ENCODE measurements at places on chromosomes 2 and 18. TPM values are rescaled to one million over a fixed set of nuclear protein-coding genes. Genes with fewer than 3 reads are reported as not detected.

- DNase-seq, result no peak
Observed at GRCh38 chr2:18814387-18814786, 225.0 kb upstream of the NT5C1B start.

Gene CAPN14
- not detected for polyA plus RNA-seq

DNA sequence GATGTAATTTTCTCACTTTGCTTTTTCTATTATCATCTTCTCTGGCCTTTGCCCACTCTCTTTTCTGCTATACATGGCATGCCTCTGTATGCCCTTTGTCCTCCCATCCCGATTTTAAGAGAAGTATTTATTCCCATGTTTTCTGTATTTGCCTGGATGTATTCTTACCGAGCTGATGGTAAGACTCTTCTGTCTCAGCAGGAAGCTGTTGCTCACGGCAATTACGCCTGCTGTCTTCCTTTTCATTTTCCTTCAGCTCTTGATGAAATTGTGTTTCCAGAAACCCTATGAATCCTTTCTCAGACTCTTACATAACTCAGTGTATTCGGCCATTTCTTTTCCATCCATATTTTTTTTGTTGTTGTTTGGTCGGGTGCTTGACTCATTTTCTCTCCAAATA, 121.6 kb downstream of the SP3 start:
- DNase-seq, result no peak

GRCh38 chr2:241924069-241924908, 54.8 kb downstream of the RTP5 start:
- DNase-seq, result peak; percentile 61

DNA sequence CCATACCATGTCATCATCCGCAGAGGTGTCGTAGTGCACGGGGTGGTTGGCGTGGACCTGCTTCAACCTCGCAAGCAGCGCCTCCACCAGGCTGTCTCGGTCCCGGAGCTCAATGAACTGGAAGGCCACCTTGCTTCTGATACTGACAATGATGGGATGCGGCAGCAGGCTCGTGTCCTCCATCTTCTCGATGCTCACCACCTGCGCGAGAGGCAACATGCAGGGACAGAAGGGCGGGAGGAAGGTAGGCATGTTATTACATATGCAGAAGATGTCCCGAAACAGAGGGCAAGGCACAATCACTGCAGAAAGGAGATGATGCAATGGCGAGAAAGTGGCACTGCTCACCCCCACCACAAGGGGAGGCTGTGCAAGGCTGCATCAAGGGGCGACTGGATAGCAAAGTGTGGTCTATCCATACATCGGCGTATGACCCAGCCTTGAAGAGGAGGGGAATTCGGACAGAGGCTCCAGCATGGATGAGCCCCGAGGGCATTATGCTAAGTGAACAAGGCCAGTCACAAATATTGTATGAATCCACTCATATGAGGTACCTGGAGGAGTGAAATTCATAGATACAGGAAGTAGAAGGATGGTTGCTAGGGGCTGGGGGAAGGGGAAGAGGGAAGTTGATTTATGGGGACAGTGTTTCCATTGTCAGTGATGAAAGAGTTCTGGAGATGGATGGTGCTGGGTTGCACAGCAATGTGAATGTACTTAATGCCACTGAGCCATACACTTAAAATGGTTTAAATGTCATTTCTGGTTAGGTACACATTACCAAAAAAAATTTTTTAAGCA, 36.6 kb downstream of the RPL31 start:
- no peak for DNase-seq

Gene RRM2
- polyA plus RNA-seq, result 9.8 TPM

- DNase-seq, result no peak
Observed at GRCh38 chr2:172704072-172704936, 31.3 kb upstream of the RAPGEF4 start.

DNA sequence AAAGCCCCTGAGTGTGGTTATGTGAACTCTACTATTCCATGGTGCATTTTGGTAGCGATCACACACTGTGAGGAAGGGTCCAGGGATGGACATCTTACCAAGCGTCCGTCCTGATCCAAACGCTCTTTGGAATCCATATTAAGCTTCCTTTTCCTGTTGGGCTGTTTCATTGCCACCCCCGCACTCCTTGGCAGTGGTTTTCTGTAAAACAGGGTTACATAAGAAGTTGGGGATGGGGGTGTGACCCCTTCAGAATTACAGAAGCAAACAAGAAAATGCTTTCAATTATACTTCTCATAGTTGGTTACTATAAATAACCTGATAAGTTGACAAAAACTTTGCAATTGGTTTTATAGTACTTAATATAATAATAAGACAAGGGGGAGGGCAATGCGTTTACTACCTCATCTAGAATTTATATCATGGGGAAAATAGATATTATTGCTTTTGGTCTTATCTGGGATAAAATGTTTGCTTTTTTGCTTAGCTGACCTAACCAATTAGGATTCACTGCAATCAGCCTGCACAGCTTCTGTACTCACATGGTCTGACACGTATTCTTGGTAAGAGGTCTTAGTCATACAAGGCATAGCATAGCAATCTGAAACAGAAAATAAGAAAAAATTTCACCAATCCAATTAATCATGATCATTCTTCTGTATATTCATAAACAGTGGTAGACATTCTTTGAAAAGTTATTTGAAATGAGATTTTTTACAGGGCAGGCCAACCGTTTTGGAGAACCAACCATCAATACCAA, 103.1 kb downstream of the L3MBTL4 start:
- no peak for DNase-seq

Gene C1GALT1C1L
- not detected for polyA plus RNA-seq

DNA sequence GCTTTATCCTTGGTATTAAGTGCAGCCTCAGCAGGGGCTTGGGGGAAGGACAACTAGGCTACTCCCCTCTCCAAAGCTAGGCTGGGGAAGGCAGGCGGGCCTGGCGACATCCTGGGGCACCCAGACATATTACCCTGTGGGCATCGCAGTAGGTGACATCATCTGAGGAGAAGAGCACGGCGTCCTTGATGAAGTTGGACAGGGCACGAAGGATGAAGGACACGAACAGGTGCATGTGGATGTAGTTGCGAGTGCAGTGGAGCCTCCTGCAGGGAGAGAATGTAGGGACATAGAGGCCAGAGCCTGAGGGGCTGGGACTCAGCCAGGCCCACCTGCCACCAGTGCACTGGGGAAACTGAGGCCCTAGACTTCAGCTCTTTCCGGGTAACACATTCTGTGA, 32.3 kb downstream of the TMEM37 start:
- no peak for DNase-seq

Gene PIGN
- 12.0 TPM for polyA plus RNA-seq

Gene SERPINB5
- polyA plus RNA-seq, result not detected

Gene DGUOK
- polyA plus RNA-seq, result 223 TPM

DNA sequence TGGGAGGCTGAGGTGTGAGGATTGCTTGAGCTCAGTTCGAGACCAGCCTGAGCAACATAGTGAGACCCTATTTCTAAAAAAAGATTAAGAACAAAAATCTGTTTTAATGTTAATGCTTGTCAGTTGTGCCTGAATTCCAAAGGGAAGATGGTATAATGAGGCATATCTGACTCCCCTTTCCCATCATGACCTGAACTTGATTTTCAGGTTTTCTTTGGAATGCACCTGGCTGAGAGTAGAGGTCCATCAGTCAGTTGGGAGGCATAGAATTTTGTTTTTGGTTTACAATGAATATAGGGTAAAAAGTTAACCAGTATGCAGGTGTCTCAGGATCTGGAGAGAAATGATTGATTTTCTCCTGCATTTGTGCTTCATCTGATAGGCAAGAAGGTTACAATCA, 20.4 kb downstream of the RPIA start:
- DNase-seq, result no peak

Gene TEX261
- polyA plus RNA-seq, result 44.7 TPM

Gene IL1F10
- polyA plus RNA-seq, result not detected

DNA sequence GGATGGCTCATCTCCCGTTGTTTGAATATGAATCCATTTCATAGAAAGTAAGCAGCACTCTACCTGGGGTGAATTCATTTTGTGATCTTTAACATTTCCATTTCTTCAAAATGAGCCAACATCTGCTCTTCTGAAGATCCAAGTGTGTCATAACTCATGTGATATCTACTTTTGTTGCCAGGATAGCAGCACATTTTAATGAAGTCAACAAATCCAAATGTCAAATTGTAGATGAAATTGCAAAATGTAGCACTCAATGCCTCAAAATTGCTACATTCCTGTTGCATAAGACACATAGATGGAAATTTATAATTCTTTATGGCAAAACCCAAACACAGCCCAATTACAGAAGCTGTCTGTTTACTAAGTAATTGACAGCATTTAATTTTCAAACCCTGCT, 360.7 kb downstream of the TMX3 start:
- DNase-seq, result no peak

Gene SS18
- polyA plus RNA-seq, result 39.6 TPM

Gene UPP2
- polyA plus RNA-seq, result not detected

Gene GKN2
- polyA plus RNA-seq, result not detected

Gene AKAIN1
- polyA plus RNA-seq, result not detected

GRCh38 chr2:150909613-150910012, 352.1 kb downstream of the RBM43 start:
- DNase-seq, result no peak

DNA sequence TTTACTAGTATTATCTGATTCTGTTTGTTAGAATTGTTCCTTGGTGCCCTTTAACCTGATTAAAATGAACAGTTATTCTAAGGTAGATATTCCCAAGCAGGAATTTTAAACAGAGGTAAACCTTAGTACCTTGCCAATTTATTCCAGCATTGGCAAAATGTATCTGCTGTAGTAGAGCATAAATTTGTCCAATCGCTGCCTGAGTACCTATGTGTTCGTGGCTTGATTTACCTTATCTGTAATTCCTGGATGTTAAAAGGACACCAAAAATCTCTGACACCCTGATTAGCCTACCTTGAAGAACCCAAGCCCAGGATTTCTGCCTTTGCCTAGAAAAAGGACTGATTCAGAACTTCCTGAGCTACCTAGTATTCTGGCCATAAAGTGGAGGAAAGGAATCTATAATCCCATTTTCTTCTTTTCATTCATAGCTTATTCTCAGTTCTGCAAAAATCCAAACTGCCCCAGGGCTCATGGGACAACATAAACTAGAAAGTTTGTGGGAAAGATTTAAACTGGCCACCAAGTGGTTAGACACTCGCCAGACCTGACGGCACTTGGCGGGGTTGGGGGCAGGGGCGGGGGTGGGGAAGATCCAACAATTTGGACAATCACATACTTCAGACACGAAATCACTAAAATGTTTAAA, 16.2 kb upstream of the ZCCHC2 start:
- DNase-seq, result no peak

DNA sequence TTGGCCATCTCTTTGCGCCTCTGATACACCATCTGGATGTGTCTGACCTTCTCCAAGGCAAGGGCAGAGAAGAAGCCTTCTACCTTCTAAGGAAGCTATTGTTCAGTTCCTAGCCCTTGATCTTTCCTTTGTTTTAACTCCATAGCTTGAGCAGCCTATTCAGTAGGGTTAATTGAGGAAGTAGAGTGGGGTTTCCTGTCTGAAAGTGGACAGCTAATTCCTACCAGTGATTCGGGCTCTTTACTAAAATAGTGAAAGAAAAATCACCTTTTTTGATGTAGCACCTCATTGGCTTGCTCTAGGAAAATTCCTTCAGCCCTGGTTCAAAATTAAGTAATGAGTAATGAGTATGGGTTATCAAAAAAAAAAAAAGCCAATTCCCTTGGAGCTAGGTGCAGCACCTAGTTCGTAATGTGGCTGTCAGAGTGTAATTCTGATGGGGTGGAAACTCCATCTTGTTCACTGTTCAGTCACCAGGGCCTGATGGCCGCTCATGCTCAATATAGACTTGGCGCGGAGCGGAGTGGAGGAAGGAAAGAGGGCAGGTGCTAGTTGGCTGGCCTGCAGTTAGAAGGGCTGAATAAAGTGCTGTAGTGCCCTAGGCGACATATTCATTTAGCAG, 2.9 kb upstream of the MGAT5 start:
- DNase-seq, result no peak

- DNase-seq, result no peak
Observed at GRCh38 chr2:201786471-201786870, 5.7 kb upstream of the ALS2 start.

DNA sequence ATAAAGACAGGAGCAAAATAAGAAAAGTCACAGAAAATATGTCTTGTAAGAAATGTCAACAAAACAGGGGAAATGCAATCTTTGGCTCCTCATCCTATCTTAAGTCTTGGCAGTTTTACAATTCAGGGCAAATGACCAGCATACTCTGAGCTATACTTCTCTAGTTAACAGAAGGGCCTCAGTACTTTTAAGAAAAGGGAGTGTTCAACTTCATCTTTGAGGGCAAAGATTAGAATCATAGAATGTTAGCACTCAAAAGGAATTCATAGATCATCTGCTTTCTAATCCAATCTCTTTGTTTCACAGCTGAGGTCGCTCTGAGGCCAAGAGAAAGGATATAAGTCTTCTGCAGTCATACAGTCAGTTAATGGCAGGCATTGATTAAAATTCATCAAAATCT, 174.0 kb upstream of the NT5C1B start:
- no peak for DNase-seq

DNA sequence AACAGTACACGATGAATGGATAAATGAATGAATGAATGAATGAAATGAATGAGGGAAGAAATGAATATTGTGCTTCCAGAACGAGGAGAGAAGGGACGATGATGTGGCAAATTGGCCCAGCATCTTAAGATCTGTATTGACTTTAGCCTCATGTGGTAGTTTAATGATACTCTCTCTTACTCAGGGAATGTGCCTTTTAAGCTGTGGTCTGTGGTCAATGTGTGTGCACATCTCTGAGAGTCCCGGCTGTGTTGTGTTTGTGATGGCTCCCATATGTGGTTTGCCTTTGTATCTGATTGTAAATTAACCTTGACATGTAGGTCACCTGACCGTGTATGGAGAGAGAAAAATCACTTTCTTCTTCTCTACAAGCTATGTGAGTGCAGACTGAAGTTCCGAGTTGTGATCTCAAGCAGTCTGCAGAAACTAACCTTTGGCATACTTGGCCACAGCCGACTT, 91.2 kb downstream of the NEDD4L start:
- peak; percentile 28 for DNase-seq

GRCh38 chr2:62765619-62766376, 60.3 kb downstream of the EHBP1 start:
- no peak for DNase-seq

Gene NETO1
- polyA plus RNA-seq, result not detected

Gene ALPP
- not detected for polyA plus RNA-seq

Gene EVA1A
- not detected for polyA plus RNA-seq

Gene ZBTB7C
- polyA plus RNA-seq, result not detected

Gene UGT1A8
- polyA plus RNA-seq, result not detected

Gene TIGD1
- 6.2 TPM for polyA plus RNA-seq

DNA sequence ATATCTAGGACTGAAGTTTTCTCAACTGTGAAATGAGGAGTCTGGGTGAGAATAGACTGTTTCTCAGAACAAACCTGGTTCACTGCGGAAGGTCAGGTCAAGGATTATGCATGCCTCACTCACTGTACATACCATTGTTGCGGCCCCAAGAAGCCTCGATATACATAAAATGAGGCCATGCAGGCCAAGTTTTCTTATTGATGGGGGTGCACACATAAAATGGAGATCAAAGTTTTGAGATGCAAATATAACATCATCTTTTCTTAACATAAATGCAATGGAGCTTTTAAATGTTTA, 1366.1 kb upstream of the CELF4 start:
- DNase-seq, result no peak

- DNase-seq, result no peak
Observed at GRCh38 chr2:20647738-20648137, 3.2 kb downstream of the HS1BP3 start.

Data from immature natural killer cell (primary cell).